CD4-positive, CD25-positive, alpha-beta regulatory T cell (primary cell): ENCODE measurements at places on chromosomes 5 and 9. TPM values are rescaled to one million over a fixed set of nuclear protein-coding genes. Genes with fewer than 3 reads are reported as not detected.

DNA sequence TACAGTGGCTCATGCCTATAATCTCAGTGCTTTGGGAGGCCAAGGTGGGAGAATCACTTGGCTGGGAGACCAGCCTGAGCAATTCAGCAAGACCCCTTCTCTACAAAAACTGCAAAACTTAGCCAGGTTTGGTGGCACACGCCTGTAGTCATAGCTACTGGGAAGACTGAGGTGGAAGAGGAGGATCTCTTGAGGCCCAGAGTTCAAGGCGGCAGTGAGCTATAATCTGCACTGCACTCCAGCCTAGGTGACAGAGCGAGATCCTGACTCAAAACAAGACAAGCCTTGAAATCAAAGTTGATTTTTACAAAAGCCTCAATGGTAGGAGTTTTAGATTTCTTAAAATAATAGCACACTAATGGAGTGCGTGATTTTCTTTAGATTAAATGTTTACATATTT, 14.6 kb downstream of the UBE2D2 start:
- H3K36me3 ChIP-seq: no peaks in the 10 kb centered on the region
- peak overlapping the region; percentile 78 for H3K4me3 ChIP-seq
- peak overlapping the region; percentile 83 for H3K27ac ChIP-seq
- H3K4me1 ChIP-seq: peaks cover 79% of the 10 kb centered on the region

GRCh38 chr5:41636605-41637004, 126.2 kb upstream of the PLCXD3 start:
- no peak overlapping the region for H3K27ac ChIP-seq
- peak; percentile 7 for DNase-seq
- no peak overlapping the region for H3K4me3 ChIP-seq
- H3K36me3 ChIP-seq: no peaks in the 10 kb centered on the region
- peaks cover 5% of the 10 kb centered on the region for H3K27me3 ChIP-seq

DNA sequence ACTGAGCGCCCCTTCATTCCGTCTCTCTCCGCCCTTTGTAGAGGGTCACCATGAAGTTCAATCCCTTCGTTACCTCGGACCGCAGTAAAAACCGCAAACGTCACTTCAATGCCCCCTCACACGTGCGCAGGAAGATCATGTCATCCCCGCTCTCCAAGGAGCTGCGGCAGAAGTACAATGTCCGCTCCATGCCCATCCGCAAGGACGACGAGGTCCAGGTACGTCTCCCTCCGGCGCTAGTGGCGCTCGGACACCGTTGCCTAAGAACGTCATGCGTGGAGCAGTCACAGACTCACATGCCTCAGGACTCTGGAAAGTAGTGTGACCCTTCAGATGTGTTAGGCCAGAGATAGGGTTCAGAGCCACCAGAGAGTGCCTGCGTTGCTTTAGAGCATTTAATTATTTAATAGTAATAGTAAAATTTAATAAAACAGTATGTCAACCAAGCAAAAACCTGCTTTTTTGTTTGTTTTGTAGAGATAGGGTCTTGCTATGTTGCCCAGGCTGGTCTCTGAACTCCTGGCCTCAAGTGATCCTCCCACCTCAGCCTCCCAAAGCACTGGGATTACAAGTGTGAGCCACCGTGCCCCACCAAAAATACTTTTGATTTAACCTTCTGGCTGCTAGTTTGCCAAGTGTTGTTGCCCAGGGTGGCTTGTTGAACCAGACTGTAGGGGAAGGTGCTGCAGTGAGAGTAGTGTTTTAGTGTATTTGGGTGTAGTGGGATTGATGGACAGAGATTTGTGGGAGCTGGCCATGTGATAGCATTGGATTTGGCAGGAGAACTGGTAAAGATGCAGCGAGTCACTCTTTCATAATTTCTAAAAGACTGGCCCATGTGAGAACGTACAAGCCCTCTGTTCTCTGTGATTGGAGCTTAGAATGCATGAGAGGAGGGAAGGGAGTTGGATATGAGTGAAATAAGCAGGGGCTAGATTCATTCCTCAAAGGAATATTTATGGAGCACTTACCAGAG, 888 bp downstream of the RPL26L1 start:
- H3K27ac ChIP-seq: peak overlapping the region; percentile 80
- no peak for DNase-seq
- peaks cover 2% of the 10 kb centered on the region for H3K36me3 ChIP-seq
- peak overlapping the region; percentile 91 for H3K4me3 ChIP-seq
- peaks cover 18% of the 10 kb centered on the region for H3K4me1 ChIP-seq

- no peaks in the 10 kb centered on the region for H3K4me1 ChIP-seq
- no peak overlapping the region for H3K4me3 ChIP-seq
- H3K36me3 ChIP-seq: no peaks in the 10 kb centered on the region
- peaks cover 2% of the 10 kb centered on the region for H3K27me3 ChIP-seq
- DNase-seq: no peak
These were observed 10.9 kb upstream of the MAST4 start for GRCh38 chr5:66585291-66585690.

- no peak for DNase-seq
- no peaks in the 10 kb centered on the region for H3K4me1 ChIP-seq
- H3K36me3 ChIP-seq: no peaks in the 10 kb centered on the region
These were observed 206.7 kb downstream of the ARHGAP26 start for GRCh38 chr5:142976861-142977260.

The C9orf50 gene
- polyA plus RNA-seq: not detected

The FGF1 gene
- not detected for polyA plus RNA-seq

The ASB6 gene
- polyA plus RNA-seq: 23.5 TPM

The EFCAB9 gene
- polyA plus RNA-seq: not detected

The MUSK gene
- not detected for polyA plus RNA-seq

The TUSC1 gene
- polyA plus RNA-seq: not detected

The IFNA6 gene
- not detected for polyA plus RNA-seq
